Sciatic nerve (tissue), 2 donors: ENCODE measurements at places on chromosomes 2 and 18.
A peak's percentile ranks its signal among the peaks of the same experiment; 100 is the strongest.

GRCh38 chr2:42331569-42332284 lies 29.3 kb downstream of the COX7A2L start:
- DNase-seq, result no peak

- no peak for DNase-seq
Measured at GRCh38 chr2:205408696-205409095, 273.6 kb upstream of the NRP2 start.

DNA sequence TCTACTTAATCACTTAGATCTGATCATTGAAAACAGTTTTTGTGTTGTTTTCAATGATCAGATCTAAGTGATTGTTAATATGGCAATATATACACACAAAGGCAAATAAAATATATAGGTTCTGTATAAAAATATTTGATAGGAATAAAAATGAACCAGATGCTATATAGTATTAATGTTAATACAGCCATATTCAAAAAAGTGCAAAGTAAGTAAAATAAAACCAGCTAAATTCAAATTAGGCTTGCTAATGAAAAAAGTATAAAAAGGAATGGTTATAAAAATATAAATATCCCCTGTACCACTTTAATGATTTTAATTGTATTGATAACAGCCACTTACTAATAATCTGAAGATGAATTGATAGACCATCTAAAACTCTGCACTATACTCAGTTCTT lies 38.4 kb downstream of the VPS54 start:
- DNase-seq, result no peak

DNA sequence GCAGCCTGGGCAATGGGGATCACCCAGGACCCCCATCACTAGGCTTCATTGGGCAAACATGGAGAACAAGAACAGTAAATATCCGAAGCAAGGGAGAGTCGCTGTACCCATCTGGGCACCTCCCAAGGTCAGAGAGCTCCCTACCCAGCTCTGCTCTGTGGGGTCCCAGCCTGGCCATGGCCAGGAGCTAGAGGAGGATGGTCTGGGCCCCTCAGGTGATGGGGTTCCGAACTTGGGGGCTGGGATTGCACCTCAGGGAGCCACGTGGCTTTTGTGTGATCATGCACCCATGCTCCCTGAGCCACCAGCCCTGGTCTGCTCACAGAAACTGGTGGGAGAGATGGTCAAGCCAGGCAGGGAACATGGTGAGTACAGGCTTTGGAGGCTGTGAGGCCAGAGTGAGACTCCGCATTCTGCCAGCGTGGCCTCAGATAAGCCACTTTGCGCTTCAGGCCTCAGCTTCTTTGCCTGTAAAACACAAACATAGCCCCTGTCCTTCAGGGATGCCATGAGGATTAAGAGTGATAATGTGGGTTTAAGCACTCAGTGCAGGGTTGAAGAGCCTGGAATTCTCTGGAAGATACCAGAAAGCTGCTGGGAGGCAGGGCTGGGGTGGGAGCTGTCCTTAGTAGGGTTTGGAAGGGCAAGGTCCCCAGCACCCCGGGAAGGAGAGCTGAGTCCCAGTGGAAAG lies 3.0 kb upstream of the NMUR1 start:
- DNase-seq, result no peak

GRCh38 chr2:43038034-43038695 lies 188.2 kb downstream of the ZFP36L2 start:
- DNase-seq, result peak; percentile 56
